ENCODE measurements at places on chromosomes 4 and X.

GRCh38 chrX:4579999-4580398 lies 866.5 kb upstream of the PRKX start:
- no peak for DNase-seq

- DNase-seq, result no peak
Measured at GRCh38 chrX:39580043-39580442, 517.7 kb downstream of the BCOR start.

- no peak for DNase-seq
Measured at GRCh38 chr4:187814737-187815465, 180.7 kb upstream of the ZFP42 start.

DNA sequence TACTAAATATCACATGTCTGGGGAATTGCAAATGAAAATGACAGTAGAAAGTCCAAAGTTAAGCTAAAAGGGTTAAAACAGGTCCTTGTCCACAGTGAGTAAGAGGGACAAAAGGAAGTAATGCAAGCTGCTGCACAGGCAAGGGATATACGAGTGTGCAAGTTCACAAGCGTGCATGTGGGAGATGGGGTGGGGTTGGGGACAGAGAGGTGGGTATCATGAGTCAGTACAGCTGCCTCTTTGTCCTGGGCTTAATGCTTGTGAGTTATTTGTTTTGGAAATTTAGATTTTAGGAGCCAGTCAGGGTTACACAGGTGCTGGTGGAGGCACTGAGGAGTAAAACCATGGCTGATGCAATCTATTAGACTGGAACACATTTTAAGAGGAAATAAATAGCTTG lies 3.3 kb upstream of the GPRASP2 start:
- DNase-seq, result no peak

All from HFF-Myc (cell line).